OCI-LY7 (cell line): ENCODE measurements at places on chromosomes 4 and X.

GRCh38 chr4:173253561-173253960, 80.6 kb downstream of the HMGB2 start:
- no peak for DNase-seq

GRCh38 chr4:59091146-59092142, 1981.3 kb upstream of the IGFBP7 start:
- no peak for DNase-seq

- DNase-seq, result no peak
Observed at GRCh38 chr4:128711361-128711760, 98.1 kb upstream of the JADE1 start.

GRCh38 chrX:96843566-96843965, 40.1 kb upstream of the RPA4 start:
- DNase-seq, result no peak

DNA sequence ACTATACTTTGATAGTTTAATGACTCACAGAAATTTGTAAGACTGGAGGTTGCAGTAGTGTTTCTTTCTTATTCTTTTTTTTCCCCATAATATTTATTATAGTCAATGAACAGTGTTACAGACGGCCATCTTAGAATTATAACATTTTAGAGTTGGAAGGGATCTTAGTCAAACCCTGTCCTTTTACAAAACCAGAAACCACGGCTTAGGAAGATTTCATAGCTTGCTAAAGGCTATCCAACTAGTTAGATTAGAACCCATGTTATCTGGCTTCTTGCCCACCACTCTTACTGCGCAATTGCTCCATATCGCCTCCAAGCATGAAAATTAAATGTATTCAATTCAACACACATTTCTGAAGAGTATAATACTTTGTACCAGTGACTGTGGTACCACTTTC, 1.1 kb downstream of the XIAP start:
- peak; percentile 7 for DNase-seq

DNA sequence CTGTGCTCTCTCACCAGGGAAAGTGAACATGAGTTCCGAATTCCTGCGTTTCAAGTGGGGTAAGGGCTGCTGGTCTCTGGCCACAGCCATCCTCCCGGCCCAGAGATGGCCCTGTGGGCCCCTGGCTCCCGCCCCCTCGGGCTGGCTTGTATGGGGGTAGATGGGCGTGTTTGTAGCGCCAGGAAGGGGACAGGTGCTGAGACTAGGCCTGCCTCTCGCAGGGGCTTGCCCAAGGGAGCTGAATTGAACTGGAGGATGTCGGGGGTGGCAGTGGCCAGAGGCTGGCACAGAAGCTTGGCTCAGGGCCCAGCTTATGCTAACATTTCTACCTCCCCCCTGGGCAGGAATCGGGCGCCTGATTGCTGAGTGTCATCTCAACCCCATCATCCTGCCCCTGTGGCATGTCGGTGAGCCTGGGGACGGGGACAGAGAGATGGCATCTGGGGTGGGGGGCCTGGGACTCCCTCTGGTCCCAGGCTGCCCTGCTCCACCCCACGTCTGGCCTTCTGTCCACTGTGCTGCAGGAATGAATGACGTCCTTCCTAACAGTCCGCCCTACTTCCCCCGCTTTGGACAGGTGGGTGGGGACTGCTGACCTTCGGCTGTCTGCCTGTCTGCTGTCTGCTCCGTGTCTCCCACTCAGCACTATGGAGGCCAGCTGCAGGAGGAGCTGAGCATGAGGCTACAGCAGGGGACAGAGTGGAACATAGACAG, 8.5 kb downstream of the TAFAZZIN start:
- no peak for DNase-seq

- DNase-seq, result no peak
Observed at GRCh38 chr4:101953949-101954348, 163.4 kb downstream of the BANK1 start.

DNA sequence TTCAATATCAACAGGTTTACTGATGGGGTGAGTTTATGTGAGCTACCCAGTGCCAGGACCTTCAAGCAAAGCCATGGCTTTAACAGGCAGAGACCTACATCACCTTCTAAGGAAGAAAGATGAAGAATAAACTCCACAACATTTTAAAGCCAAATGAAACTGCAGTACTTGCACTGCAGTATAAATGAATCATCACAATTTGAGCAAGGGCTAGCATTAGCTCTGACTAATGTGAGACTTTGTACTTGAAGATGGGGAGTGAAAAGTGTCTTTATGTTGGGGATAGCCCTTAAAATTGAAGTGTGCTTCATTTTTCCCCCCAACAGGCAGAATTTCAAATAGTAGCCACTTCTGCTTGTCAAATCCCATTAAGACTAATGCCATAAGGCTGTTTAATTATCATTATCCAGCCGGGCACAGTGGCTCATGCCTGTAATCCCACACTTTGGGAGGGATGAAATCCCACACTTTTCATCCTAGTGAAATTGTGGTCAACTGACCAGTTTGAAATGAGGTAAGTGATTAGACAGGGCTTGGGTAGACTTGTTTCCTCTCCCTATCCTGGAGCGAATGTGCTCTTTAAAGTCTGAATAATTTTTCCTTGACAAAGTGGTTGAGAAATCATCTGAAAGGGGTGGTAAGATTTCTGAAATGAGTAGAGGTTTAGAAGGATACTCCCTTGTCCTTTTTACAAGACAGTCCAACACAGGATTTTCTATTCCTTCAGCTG, 27.2 kb upstream of the GPR34 start:
- no peak for DNase-seq

GRCh38 chrX:68881911-68882310, 53.1 kb downstream of the EFNB1 start:
- no peak for DNase-seq

- no peak for DNase-seq
Observed at GRCh38 chr4:165378745-165379677, at the start of gene CPE. Gene CPE (plus strand): TSS chr4:165379008. CDS start chr4:165379222, 214 bp downstream.

DNA sequence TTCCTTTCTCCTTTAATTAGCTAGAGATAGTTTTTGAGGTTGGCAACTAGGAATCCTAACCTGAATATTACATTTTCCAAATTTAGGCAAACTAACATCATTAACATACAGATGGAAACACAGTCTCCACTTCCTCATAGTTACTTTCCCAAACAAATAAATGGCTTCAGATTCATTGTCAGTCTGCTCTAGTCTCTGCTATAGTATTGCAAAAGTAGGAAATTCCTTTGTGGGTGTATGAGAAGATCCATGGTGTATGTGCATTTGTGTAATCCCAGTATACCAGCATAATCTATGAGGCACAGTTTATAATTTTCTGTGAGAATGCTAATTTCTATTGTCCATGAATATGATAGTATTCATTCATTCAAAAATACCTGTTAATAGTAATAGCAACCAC, 3.0 kb upstream of the NDP start:
- no peak for DNase-seq

GRCh38 chr4:1327526-1328266, 19.3 kb upstream of the UVSSA start:
- no peak for DNase-seq

GRCh38 chrX:153307276-153308178, 14.0 kb downstream of the PNMA6F start:
- DNase-seq, result no peak

DNA sequence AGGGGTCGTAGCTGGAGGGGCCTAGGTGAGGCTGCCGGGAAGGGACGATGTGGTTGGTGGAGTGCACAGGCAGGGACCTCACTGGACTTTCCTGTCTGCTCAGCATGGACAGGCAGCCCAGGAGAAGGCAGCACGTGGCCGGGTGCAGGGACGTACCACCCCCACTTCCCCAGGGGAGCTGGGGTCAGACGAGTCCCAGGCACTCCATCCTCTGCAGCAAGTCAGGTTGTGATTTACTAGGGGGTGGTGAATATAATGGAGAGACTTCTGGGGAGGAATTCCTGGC, 1.5 kb upstream of the CTBP1 start:
- DNase-seq, result no peak

DNA sequence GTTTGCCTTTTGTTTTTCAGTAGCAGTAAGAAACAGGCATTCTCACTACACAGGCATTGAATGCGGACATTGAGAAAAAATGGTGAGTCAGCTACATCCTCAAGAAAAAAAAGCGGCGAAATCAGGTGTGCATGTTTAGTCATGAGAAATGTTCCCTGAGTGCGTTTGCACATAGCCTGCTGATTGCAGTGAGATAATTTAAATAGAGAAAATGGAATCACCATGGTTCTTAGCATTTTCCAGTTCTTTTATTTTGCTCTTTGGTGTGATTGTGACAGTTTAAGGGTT, 54.1 kb upstream of the CLDN34 start:
- no peak for DNase-seq

GRCh38 chrX:120290107-120290506, 21.2 kb downstream of the TMEM255A start:
- DNase-seq, result no peak

- no peak for DNase-seq
Observed at GRCh38 chr4:109079201-109079600, 223.3 kb downstream of the COL25A1 start.

GRCh38 chr4:15569746-15570145, 85.4 kb downstream of the FBXL5 start:
- DNase-seq, result no peak

GRCh38 chr4:76279462-76279861, 27.1 kb upstream of the STBD1 start:
- no peak for DNase-seq

GRCh38 chr4:85717351-85717750, 242.4 kb downstream of the ARHGAP24 start:
- DNase-seq, result peak; percentile 24

GRCh38 chrX:135572436-135572835, 52.0 kb downstream of the INTS6L start:
- peak; percentile 4 for DNase-seq

DNA sequence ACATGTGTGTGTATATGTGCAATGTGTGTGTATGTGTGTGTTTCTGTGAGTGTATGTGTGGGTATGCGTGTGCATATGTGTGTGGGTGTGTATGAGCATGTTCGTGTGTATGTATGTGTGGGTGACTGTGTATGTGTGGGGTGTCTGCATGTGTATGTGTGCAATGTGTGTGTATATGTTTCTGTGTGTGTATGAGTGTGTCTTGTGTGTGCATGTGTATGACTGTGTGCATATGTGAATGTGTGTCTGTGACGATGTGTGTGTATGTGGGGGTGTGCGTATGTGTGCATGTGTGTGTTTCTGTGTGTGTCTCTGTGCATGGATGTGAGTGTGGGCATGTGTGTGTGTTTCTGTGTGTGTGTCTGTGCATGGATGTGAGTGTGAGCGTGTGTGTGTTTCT, 4.2 kb upstream of the ATP2B3 start:
- no peak for DNase-seq

DNA sequence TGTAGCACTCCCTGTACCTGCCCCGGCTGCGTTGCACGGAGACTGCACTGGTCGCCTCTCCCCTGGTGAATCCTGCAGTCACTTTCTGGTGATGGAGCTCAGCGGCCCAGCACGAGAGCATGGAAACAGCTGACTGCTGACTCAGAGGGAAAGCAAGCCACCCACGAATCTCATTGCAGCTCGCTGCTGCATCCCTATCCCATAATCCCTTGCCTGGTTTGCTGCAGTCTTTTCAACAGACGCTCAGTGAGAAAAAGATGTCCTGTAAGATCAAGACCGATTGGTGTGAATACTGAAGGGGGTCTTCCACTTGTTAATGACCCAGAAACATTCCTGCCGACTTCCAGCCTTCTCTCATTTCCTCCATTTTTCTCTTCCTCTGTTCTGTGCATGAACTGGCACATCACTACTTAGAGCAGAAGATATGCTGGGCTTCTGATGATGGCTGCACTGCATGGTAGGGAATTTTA, 52.9 kb downstream of the TRIM2 start:
- DNase-seq, result no peak

GRCh38 chr4:151718984-151719955, 41.5 kb downstream of the GATB start:
- no peak for DNase-seq

- no peak for DNase-seq
Observed at GRCh38 chrX:132257116-132257515, 37.9 kb upstream of the RAP2C start.

DNA sequence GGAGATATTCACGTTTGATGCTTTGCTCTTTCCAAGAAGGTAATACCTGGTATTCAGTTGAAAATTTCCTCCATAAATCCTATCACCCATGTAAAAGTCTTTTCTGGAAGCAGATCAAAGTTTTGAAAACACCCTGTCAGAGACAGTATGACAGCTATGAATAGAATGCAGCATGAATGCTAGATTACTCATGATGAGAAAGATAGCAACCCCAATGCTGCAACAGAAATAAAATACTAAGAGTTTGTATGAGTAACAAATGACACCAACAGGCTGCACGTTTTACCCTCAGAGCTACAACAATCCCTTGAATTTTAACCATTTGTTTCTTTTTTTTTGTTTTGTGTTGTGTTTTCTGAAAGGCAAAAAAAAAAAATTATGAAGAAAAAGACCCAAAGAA, 108.6 kb downstream of the ARHGAP6 start:
- no peak for DNase-seq

DNA sequence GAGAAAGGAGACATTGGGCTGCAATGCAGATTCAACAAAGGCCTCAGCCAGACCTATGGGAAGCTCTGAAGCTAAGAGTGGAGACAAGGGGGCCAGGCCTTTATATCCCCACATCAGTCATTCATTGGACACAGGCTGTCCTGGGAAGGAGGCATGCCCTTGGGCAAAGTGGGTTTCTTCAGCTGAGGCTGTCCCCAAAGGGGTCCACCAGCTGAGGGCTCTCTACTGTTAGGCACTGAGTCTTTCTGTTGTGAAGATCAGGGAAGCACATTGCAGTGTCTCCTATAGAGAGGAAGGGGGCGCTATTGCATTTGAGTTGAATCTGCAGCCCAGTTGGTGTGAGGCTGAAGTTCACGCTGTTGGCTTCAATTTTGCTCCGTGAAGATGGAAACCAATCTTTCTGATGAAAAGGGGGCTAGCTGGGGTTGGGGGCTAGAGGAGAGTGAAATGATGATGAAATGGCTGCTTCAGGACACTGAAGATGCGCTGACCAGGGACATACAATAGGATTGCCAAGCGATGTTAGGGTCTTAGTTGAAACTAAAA, 48.0 kb downstream of the SLC25A5 start:
- peak; percentile 83 for DNase-seq

- no peak for DNase-seq
Observed at GRCh38 chr4:25882226-25882625, 19.4 kb upstream of the SEL1L3 start.
